ENCODE measurements at places on chromosomes 3 and 15.

DNA sequence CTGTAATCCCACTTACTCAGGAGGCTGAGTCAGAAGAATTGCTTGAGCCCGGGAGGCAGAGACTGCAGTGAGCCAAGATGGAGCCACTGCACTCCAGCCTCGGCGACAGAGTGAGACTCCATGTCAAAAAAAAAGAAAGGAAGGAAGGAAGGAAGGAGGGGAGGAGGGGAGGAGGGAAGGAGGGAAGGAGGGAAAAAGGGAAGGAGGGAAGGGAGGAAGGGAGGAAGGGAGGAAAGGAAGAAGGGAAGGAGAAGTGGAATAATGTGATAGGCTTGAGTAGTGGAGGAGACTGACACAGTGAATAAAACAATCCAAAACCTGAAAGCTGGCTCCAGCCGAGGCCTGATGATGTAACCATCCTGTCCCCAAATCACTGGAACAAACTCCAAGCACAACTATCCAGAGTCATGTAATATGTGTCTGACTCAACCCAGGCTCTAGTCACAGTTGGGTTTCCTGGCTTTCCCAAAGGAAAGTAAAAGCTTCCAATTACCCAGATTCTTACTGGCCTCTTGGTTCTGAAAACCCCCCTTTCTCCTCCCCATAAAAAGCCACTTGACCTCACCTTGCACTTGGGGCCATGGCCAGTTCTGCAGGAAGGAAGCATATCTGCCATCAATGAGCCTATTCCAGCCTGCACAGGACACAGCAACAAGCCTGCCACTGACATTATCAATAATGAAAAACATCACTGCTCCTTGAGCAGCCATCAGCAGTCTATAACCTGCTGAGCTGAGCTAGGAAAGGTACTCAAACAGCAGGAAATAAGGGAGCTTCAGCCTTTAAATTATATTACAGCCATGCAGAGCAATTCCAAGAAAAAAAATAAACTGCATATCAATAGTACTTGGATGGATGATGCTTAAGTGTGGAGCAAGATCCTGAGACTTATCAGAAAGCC, 48.3 kb downstream of the MB21D2 start:
- DNase-seq = no peak

- no peak for DNase-seq
Observed at GRCh38 chr3:80374423-80374822, 606.6 kb upstream of the ROBO1 start.

DNA sequence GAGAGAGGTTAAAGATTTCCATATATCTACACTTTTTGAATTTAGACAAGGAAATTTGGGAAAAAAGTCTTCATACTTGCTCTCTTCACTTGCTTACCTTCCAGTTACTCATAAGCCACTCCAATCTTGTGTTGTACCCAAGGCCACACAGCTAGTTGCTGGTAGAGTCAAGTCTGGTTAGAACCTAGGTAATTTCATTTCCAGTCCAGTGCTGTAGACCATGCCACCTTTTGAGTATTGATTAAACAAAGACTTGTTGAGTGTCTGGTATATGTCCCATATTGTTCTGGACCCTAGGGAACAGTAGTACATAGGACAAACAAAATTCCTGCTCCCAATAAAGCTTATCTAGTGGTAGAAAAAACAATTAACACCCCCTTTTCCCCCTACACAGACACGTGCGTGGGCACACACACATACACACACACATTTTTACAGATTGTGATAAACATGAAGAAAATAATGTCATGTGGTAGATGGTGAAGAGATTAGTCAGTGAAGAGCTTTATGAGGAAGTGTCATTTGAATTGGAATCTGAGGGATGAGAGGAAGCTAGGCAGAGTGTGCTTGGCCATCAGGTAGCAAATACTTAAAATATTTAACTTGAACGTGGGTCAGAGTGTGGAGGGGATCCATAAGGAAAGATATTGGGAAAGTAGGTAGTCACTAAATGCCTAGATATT, 2.1 kb downstream of the CMC1 start:
- no peak for DNase-seq

- DNase-seq = no peak
Observed at GRCh38 chr3:160245261-160245800, 20.1 kb downstream of the C3orf80 start.

DNA sequence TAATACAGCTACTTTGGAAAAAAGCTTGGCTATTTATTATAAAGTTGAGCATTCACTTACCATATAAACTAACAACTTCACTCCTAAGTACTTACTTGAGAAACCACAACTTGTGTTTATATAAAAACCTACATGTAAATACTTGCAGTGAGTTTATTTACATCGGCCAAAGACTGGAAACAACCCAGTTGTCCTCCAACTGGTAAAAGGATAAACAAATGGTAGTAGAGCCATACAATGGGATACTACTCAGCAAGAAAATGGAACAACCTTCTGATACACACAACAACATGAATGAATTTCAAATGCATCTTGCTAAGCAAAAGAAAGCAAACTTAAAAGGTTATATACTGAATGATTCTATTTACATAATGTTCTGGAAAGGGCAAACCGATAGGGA, 63.7 kb downstream of the SLC7A14 start:
- DNase-seq = no peak

All from NCI-H146 (cell line).